ENCODE measurements at places on chromosomes 5 and 9.

- DNase-seq, result no peak
Measured at GRCh38 chr9:7542126-7542525, 257.5 kb downstream of the DMAC1 start.

GRCh38 chr5:77452351-77452750 lies 39.8 kb downstream of the WDR41 start:
- DNase-seq, result no peak

DNA sequence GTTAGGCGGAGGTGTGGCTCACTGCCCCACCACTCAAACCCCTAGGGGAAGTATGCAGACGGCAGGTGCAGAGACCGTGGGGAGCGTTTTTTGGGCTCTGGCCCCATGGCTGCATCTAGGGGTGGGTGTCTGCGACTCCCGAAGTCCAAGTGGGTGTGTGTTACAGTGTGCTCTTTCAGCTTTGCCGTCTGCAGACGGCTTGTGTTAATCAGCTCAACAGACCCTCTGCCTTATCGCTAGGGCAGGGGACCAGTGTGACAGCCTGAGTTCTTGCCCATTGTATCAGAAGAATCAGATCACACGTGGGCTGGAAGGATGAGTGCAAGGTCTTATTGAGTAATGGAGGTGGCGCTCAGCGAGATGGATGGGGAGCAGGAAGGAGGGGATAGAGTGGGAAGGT lies 162.8 kb downstream of the ENC1 start:
- no peak for DNase-seq

GRCh38 chr9:129383561-129384490 lies 205.8 kb upstream of the IER5L start:
- DNase-seq, result peak; percentile 77

DNA sequence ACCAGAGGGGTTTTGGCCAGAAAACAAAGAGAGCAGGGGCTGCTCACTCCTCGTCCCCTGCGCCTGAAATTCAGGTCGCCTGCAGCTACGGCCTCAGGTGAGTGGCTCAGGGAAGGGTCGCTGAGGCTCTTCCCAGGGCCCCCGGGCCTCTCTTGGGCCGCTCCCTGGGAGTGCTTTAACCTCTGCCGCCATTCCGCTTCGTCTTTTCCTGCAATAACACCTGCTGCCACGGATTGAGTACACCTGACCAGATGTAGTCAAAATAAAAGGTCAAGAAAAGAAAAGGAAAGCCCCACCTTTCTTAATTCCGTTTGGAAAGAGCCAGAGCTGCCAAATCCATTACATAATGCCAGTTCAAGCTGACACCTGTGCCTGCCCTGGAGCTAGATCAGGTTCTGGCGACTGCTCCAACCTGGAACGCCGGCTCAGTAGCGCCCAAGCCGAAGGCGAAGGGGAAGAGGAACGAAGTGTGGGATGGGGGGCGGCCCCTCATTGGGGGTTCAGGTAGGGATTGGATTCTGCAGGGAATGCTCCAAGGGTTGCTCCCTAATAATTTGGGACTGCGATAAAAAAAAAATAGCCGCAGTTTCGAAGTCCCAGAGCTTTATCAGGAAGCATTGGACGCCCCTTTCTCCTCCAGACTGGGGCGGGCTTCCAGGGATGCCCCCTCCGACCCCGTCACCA lies 193.9 kb downstream of the MEF2C start:
- DNase-seq, result no peak

- no peak for DNase-seq
Measured at GRCh38 chr5:117262572-117263131, 688.0 kb upstream of the SEMA6A start.

DNA sequence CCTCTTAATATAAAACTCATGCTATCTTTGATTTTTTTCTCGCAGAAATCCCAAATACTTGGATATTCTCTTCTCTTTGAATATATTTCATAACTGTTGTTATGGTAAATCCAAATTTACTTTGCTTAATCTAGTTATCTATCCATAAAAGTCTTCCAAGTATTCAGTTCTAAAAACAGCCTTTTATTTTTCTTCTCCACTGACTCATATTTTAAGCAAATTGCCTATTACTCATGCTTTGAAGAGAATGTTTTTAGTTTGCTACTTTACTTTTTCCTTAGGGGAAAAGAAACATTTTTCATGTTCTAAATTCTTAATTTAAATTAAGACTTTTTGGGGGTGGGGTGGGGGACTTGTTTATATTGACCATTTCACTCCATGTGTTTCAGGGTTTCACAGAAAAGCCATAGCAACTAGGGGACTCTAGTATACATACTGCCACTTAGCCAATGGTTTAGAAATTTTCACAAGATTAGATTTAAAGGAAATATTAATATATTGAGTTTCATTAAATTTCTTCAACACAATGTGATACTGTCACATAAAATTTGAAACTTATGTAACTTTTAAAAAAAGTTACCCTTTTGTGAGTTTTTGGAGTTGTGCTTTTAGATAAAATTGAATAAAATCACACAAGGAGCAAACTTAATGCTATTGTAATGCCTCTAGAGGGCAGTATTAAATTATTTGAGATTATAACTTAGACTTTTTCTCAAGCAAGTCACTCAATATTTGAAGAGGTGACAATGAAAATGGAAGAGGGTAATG lies 545.8 kb upstream of the ARRDC3 start:
- DNase-seq, result no peak

GRCh38 chr5:133466556-133467334 lies 145.6 kb downstream of the FSTL4 start:
- DNase-seq, result no peak

DNA sequence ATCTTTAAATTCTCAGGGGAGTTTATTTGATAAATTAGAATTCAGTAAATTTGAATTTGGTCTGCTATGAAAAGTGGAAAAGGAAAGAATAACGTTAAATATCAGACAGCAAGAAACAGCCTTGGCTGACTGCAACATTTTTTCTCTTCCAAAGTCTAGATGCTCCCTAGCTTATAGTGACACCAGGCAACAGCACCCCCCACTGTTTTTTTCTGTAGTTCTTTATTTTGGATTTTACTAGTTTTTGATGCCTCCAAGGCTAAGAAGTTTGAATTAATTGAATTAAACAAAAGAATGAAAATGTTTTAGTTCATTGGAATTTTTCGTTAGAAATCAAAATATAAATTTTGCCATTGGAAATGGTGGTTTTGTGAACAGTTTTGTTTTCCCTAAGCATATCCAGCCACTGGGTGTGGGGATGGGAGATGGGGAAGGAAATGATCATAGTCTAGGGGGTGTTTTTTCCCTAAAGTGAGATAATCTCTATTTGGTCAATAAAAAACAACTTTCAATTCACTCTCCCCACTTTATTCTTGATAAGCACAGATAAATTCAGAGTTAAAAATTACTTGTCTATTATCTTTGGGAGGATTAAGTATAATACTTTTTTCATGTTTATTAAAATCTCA lies 199.3 kb upstream of the CD180 start:
- DNase-seq, result no peak

GRCh38 chr9:108377382-108377781 lies 478.4 kb downstream of the ACTL7B start:
- DNase-seq, result no peak

- DNase-seq, result no peak
Measured at GRCh38 chr5:147532156-147532555, 22.3 kb upstream of the DPYSL3 start.

DNA sequence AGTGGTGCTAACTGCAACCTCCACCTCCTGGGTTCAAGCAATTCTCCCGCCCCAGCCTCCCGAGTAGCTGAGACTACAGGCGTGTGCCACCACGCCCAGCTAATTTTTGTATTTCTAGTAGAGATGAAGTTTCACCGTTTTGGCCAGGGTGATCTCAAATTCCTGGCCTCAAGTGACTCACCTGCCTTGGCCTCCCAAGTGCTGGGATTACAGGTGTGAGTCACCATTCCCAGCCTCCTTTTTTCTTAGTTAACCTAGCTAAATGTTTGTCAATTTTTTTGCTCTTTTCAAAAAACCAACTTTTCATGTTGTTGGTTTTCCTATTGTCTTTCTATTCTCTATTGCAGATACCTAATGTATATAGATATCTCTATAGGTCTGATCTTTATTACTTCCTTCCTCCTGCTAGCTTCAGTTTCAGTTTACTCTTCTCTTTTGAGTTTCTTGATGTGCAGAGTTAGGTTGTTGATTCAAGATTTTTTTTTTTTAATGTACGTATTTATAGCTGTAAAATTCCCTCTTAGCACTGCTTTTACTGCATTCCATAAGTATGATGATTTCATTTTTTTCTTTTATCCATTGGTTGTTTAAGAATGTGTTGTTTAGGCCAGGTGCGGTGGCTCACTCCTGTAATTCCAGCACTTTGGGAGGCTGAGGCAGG lies 32.9 kb downstream of the FGD3 start:
- no peak for DNase-seq

- DNase-seq, result no peak
Measured at GRCh38 chr5:177495243-177496060, 2.0 kb downstream of the PDLIM7 start.

DNA sequence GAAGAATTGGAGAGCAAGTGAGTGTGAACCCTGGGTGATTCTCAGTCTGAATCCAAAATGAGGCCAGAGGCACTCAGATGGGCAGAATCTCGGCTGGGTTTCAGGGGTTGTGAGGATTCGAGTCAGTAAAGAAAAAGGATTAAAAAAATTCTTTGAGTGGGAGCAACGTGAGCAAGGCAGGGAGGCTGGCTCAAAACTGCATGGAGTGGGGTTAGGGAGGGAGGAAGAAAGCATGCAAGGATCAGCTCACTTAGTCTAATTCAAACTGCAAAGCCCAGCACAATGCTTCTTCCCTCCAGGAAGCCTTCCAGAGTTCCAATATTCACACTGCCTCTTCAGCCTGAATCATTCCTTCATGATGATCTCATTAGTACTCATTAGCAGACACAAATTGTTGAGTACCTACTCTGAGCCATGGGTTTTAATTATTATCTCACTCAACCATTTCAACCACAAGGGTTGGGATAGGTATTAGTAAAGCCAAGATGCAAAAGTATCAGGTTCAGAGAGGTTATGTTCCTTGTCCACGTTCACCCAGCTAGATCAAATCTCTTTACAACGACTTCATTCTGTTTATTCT lies 95.8 kb downstream of the BRINP1 start:
- DNase-seq, result no peak

- DNase-seq, result no peak
Measured at GRCh38 chr9:77614645-77615044, 33.5 kb downstream of the GNA14 start.

- DNase-seq, result no peak
Measured at GRCh38 chr5:171667341-171668096, 118.1 kb upstream of the SMIM23 start.

DNA sequence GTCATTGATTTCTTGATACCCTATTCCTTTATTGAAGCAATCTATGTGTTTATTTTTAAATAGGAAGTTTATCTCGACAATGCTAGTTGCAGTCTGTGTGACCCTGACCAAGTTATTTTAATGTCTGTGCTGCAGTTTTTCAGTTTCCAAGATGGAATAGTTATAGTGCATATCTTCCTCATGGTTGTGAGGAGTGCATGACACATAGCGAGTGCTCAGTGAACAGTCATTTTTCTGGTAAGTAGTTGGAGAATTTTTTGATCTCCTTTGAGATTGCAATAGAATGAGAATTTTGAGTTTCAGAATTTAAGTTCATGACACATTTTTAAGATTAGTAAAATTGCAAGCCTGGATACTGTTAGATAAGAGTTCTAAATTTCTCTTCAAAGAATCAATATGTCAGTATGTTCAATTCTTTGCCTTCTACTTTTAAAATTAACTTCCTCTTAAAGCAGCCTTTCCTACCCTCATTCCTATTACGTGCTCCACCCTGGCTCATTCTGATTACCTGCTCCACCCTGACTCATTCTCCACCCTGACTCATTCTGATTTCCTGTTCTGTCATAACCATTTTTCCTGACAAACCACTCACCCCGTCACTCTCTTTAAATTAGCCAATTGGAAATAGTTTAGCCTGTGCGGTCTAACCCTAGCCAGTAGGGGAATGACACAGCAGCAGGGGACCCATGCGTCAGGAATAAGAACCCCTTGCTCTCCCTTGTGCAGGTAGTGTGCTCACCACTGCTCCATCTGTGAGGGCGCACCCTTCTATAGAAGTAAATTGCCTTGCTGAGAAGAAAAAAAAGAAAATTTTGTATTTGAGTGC lies 30.7 kb downstream of the SPIN1 start:
- peak; percentile 2 for DNase-seq

- DNase-seq, result no peak
Measured at GRCh38 chr5:91110686-91111085, 272.4 kb downstream of the ARRDC3 start.

GRCh38 chr5:1312993-1313833 lies 18.3 kb upstream of the TERT start:
- peak; percentile 45 for DNase-seq

GRCh38 chr9:88533951-88534455 lies 975 bp upstream of the NXNL2 start:
- no peak for DNase-seq

- DNase-seq, result no peak
Measured at GRCh38 chr5:74660140-74660539, 19.6 kb upstream of the ENC1 start.

GRCh38 chr5:139725073-139725830 lies 70.4 kb upstream of the PSD2 start:
- DNase-seq, result no peak

- DNase-seq, result no peak
Measured at GRCh38 chr9:110029429-110029955, 178.5 kb downstream of the C9orf152 start.

GRCh38 chr5:20524991-20525529 lies 537.1 kb upstream of the CDH18 start:
- DNase-seq, result no peak
